ENCODE measurements at places on chromosomes 1 and 21. TPM values are rescaled to one million over a fixed set of nuclear protein-coding genes. Genes with fewer than 3 reads are reported as not detected.

- DNase-seq, result no peak
Measured at GRCh38 chr1:21510885-21511578, 1.8 kb downstream of the ALPL start.

DNA sequence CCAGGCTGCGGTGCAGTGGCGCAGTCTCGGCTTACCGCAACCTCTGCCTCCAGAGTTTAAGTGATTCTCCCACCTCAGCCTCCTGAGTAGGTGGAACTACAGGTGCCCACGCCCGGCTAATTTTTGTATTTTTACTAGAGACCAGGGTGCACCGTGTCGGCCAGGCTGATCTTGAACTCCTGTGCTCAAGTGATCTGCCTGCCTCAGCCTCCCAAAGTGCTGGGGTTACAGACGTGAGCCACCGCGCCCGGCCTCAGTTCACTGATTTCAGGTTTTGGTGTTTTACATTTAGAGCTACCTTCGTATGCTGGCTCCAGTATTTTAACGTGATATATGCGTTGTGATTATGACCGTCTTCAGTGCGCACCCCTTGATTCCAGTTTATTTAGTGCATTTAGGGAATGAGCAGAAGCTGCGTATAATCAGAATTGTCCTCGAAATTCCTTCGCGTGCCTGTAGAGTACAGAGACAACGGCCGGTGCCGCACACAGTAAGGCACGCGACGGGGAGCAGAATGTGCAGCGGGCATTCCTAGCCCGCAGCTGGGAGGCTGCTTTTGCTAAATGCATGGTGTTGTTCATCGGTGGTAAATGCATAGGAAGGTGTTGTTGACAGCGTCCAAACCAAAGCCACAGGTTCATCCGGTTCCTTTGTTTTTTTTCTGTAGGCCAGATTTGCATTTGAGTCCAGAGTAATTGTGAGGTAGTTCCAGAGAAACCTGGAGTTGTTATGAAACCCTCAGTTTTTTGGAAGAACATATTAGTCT, 48.9 kb upstream of the DIP2A start:
- DNase-seq, result no peak

The SH3D21 gene
- total RNA-seq, result 3.5 TPM

DNA sequence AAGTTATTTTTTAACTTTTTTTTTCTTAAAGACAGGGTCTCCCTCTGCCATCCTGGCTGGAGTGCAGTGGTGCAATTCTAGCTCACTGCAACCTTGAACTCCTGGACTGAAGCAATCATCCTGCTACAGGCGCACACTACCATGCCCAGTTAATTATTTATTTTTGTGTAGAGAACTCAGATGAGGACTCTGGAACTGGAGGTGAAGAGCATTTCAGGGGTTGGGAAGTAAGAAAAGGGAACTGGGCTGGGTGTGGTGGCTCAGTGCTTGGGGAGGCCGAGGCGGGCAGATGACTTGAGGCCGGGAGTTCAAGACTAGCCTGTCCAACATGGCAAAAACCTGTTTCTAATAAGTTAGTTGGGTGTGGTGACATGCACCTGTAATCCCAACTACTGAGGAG, 28.9 kb downstream of the SLC35F3 start:
- DNase-seq, result no peak

GRCh38 chr21:43899307-43900077, 34.5 kb downstream of the AGPAT3 start:
- no peak for DNase-seq

The FH gene
- total RNA-seq, result 71.1 TPM

The ATP6V1G3 gene
- not detected for total RNA-seq

The CATSPER4 gene
- total RNA-seq, result not detected

The MFAP2 gene
- 33.3 TPM for total RNA-seq

DNA sequence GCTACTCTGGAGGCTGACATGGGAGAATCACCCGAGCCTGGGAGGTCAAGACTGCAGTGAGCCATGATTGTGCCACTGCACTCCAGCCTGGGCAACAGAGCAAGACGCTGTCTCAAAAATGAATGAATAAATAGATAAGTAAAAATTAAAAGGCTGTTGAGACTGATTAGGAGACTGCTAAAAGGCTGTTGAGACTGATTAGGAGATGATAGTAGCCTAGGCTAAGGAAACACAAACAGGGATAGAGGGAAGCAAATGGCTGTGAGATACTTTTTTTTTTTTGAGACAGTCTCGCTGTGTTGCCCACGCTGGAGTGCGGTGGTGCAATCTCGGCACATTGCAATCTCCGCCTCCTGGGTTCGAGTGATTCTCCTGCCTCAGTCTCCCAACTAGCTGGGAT, 28.4 kb downstream of the PRPF38A start:
- no peak for DNase-seq

DNA sequence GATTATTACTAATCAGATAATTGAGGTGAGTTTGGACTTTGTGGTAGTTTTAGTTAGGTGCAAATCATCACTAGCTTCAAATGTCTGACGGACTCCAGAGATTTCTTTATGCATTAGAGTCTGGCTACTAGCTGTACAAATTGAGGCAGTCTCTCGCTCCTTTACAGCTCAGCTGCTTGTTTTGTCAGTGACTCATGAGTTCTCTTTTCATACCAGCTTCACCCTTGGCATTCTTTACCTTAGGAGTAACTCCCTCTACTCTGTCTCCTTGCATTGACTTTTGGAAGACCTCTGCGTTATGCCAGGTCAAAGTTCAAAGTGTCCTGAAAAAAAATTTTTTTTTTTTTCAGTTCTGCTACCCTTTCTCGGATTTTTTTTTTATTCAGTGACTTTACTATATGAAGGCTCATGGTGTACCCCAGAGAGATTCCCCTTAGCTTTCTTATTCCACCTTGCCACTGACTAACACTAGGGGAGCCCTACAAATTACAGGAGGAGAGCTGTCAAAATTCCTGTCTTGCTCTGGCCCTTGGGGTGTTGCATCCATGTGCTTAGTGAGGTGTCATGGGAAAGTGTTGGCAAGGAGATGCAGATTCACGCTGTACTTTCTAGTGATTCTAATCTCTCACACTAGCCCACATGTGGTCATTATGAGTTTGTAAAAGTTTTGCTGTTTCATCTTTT, 576.6 kb downstream of the ADGRL2 start:
- DNase-seq, result no peak

The HENMT1 gene
- 11.4 TPM for total RNA-seq

The CTBS gene
- 15.4 TPM for total RNA-seq

The CRNN gene
- total RNA-seq, result not detected

DNA sequence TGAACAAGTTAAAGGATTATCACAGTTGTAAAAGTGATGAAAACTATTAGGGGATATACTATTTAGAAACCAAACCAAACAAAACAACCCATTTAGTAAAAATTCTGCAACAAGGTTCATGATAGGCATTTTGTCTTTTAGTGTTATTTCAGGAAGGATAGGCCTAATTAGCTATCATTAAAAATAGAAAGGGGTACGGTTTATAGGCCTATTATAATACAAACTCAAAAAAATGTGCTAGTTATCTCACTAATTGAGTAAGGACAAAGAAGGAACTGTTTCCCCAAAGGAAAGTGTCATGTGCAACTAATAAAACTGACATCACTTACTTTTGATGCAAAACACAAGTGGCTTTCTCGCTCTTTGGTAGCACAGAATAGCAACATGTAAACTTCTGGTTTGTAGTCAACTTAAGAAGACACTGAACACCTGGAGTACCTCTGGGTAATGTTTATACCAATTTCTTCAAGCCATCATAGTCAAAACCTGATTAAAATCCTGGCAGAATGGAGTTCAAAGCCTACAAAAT, 28.5 kb downstream of the SLC16A1 start:
- DNase-seq, result no peak

DNA sequence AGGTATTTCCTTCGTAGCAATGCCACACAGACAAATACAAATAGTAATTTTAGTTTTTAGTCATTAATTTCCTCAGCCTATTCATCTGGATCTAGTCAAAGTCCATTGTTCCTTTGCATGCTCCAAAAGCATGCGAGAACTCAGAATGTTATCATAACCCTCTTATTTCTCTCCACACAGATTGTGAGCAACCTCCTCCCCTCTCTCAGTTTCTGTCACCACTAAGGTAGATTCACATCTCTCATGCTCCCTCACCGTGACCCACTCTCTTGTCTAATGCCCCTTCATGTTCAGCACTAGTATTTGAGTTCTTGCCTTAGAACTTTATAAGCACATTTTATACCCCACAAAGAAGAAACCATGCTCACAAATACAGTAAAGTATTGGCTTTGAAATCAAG, 582.4 kb downstream of the PLA2G4A start:
- no peak for DNase-seq

All from urinary bladder (tissue), 4 donors.